ENCODE measurements at places on chromosomes 3 and 15. TPM values are rescaled to one million over a fixed set of nuclear protein-coding genes. Genes with fewer than 3 reads are reported as not detected.

CCR8 gene
- 2.1 TPM for polyA plus RNA-seq

EPB42 gene
- polyA plus RNA-seq, result 0.21 TPM

CRYGS gene
- 21.0 TPM for polyA plus RNA-seq

P2RY14 gene
- 2.1 TPM for polyA plus RNA-seq

SENP2 gene
- polyA plus RNA-seq, result 12.4 TPM

SNURF gene
- 8.9 TPM for polyA plus RNA-seq

RSRC1 gene
- 19.4 TPM for polyA plus RNA-seq

TICRR gene
- polyA plus RNA-seq, result 0.32 TPM
